NCI-H345 (cell line): ENCODE measurements at places on chromosomes 1 and 21.

- no peak for DNase-seq
Measured at GRCh38 chr1:67939186-67939743, 106.0 kb upstream of the GNG12 start.

DNA sequence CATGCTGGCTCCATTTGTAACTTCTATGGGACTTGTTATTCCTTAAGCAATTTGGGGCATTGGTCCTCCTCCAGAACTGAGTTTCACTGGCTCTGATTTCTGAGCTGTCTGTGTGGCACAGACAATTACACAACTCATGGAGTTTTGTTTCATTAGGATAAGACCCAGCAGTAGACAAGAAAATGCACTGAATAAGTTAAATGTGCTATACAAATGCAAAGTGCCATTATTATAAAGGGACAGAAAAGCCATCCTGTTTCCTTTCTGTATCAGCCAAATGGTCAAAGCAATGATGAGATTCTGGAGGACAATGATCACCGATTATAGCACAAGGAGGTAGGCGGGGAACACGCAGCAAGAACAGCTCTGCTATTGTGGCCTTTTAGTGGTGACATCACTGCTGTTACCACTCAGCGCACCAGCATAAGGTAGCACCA, 81.9 kb downstream of the CNIH3 start:
- no peak for DNase-seq

- no peak for DNase-seq
Measured at GRCh38 chr1:227320476-227320875, 2.2 kb upstream of the CDC42BPA start.

- DNase-seq: no peak
Measured at GRCh38 chr1:189435398-189435797, 1042.3 kb downstream of the BRINP3 start.
